A549 treated with ZK216348 at 1 μM for 4 hours (cell line): ENCODE measurements at places on chromosomes 5 and 9. TPM values are rescaled to one million over a fixed set of nuclear protein-coding genes. Genes with fewer than 3 reads are reported as not detected.

SIT1 gene
- not detected in 5 replicates for total RNA-seq

PRDM9 gene
- total RNA-seq = not detected in 5 replicates

FAM221B gene
- total RNA-seq = not detected in 5 replicates

BARHL1 gene
- total RNA-seq = not detected in 5 replicates

TAF11L10 gene
- not detected in 5 replicates for total RNA-seq

GPR151 gene
- not detected in 5 replicates for total RNA-seq

SPATA31E1 gene
- not detected in 5 replicates for total RNA-seq

IRX1 gene
- not detected in 5 replicates for total RNA-seq

ABCA1 gene
- total RNA-seq = 3.3 to 5.2 TPM (median 4.7 TPM) in 5 replicates

ZNF879 gene
- total RNA-seq = 0.30 to 0.65 TPM (median 0.63 TPM) in 5 replicates

PCDHGC5 gene
- total RNA-seq = not detected in 5 replicates

EQTN gene
- total RNA-seq = not detected in 5 replicates

KCNMB1 gene
- not detected in 5 replicates for total RNA-seq

OGN gene
- total RNA-seq = not detected in 5 replicates

MED22 gene
- total RNA-seq = 18.1 to 36.9 TPM (median 31.2 TPM) in 5 replicates

SLC6A7 gene
- total RNA-seq = 0.04 TPM in 2 of 5 replicates, not detected in the others

NUTM2G gene
- total RNA-seq = not detected in 5 replicates
